ENCODE measurements at places on chromosomes 6 and 20.

DNA sequence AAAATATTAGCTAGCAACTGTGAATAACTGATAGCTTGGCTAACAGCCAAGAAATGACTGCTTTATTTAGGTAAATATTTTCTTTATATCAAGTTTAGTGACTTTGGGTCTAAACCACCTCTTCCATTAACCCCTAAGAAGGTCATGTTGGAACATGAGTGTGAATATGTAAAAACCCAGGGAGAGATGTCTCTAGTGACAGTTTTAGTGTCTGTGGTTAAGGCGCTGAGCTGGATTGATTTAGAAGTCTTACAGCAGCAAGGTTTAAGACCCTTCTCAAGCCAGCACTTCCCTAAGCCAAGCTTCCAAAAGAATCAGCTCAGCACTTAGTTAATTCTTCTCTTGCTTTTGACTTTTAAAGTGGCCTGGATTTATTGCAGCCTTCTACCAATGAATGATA is 11.4 kb upstream of the SIRT5 start:
- no peak for DNase-seq

DNA sequence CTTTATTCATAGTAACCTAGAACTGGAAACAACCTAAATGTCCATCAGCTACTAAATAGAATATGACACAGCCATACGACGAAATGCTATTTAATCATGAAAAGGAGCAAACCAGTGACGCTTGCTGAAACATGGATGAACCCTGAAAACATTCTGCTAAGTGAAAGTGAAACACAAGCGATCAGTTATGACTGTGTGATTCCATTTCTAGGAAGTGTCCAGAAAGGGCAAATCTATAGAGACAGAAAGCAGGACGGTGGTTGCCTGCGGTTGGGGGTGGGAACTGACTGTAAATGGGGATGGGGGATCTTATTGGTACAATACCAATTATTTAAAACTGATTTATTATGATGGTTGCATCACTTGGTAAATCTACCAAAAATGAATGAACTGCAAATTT is 126.8 kb downstream of the IPCEF1 start:
- DNase-seq, result peak; percentile 59

DNA sequence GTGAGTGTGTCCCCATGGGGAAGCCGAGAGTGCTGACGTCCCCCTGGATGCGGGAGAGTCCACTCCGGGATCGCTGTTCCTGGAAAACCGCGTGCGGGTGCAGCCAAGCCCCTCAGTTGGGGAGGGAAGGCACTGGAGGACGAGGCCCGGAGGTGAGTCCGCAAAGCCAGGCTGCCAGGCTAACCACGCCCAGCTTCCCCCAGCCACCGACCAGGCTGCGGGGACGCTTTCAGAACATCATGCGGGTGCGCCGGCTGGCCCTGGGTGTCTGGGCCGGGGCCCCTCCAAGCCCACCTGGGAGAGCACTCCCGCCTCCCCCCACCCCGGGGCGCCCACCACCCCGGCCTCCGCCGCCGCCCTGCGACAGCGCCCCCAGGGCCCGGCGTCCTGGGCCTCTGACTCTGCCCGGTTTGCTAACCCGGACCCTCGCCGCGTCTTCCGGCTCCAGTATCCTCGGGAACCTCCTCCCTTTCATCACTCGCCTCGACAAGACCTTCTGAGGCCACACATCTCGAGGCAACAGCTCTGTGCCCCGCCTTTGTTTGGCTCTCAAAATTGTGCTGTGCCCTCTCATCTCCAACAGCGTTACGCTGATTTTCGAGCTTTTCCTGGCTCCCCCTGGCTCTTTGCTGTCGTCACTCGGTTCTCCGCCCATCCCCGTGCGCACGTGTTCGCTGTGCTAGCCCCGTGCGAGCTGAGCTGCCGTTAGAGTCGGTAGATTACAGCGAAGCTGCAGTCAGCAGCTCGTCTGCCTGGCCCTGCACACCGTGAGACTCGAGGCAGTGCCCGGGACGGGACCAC is 47.1 kb upstream of the ENTPD6 start:
- peak; percentile 59 for DNase-seq

GRCh38 chr20:58503668-58504067 is 11.5 kb downstream of the APCDD1L start:
- DNase-seq, result no peak

GRCh38 chr20:40268321-40269075 is 420.5 kb downstream of the MAFB start:
- no peak for DNase-seq

GRCh38 chr6:132685009-132685408 is 26.0 kb upstream of the TAAR1 start:
- no peak for DNase-seq

GRCh38 chr6:159023893-159024292 is 20.9 kb downstream of the TAGAP start:
- DNase-seq, result no peak
